ENCODE measurements at places on chromosomes 12 and 14.

GRCh38 chr12:32139064-32139421 lies 32.4 kb downstream of the BICD1 start:
- DNase-seq, result peak; percentile 50

- peak; percentile 80 for DNase-seq
Observed at GRCh38 chr14:60722357-60723115, 1.6 kb downstream of the SIX4 start.

- peak; percentile 44 for DNase-seq
Observed at GRCh38 chr12:43362910-43363694, 188.9 kb downstream of the ADAMTS20 start.

- no peak for DNase-seq
Observed at GRCh38 chr12:112480931-112481330, 62.2 kb downstream of the PTPN11 start.

DNA sequence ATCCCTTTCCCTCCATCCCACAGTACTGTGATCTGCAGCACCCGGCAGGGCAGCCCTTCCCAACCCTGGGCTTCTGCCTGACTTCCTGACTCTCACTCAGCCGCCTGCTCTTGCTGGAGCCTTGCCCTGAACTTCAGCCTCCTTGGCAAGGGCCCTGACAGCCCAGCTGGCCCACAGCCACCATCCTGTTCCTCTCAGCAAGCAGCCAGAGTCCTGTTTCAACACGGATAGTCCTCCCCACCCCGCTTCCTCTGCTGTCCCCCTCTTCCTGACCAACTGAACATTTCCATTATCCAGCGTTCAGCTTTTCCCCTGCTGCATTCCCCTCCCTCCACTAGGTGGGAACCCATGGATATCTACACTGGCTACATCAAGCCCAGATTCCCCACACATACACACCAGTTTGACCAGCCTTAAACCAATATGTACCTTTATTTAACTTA lies 74.0 kb upstream of the MDM1 start:
- peak; percentile 48 for DNase-seq

GRCh38 chr14:23654231-23654630 lies 18.1 kb downstream of the DHRS2 start:
- no peak for DNase-seq

DNA sequence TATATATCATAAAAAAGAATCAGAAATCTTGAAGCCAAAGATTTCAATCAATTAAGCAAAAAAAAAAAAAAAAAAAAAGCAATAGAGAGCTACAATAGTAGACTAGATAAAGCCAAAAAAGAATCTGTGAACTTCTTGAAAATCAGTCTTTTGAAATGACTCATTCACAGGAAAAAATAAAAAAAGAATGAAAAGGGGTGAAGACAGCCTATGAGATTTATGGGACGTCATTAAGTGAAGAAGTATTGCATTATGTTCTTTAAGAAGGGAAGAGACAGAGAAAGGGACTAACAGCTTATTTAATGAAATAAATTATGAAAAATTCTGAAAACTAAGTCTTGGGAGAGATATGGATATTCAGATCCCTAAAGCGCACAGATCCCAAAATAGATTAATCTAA lies 103.8 kb downstream of the ACSS3 start:
- no peak for DNase-seq

- no peak for DNase-seq
Observed at GRCh38 chr12:101051151-101051550, 158.9 kb downstream of the SLC5A8 start.

DNA sequence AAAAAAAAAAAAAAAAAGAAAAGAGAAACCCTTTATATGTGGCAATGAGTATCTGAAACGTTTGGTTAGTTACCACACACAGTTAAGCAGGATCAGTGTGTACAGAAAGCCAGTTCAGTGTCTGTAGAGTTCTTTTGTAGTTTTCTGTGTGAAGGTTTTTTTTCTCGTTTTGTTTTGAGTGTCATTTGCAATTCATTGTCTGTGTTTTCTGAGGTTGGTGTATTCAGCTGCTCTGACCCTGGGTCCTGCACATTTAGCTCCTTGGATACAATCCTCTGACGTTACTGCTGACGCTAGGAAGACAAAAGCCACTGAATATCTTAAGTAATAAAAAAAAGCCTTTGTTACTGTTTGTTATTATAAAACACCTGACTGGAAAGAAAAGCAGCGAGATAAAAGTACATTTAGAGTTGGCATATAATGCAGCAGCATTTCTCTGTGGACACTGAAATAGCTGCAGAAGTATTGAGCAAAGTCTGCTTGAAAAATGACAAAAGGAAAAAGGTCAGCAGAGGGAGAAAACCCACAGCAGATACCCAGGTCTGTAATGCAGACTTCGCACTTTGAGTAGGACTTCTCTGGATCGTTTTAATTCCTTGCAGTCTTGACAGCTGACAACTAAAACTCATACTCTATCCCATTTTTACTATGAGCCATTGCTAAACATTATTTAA lies 89.0 kb downstream of the POLR3B start:
- DNase-seq, result no peak

- no peak for DNase-seq
Observed at GRCh38 chr12:5581019-5581418, 149.1 kb downstream of the NTF3 start.

DNA sequence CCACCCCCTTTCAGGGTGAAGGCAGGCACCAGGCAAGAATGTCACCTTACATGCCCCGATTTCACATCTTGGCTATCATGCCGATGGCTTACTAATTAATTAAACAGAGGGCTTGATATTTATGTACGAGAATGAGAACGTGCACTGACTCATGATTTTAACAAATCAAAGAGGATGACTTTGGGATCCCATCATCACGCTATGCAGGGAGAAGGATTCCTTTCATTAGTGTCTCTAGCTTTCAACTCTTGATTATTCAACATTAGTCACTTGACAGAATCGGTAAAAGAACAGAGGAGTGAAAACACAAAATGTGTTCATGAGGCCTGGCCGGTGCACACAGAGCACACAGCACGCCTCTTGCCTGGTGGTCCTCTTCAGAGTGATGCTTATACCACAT lies 80.6 kb downstream of the PRKAB1 start:
- peak; percentile 75 for DNase-seq

GRCh38 chr12:81167694-81168093 lies 89.8 kb downstream of the ACSS3 start:
- DNase-seq, result peak; percentile 52

DNA sequence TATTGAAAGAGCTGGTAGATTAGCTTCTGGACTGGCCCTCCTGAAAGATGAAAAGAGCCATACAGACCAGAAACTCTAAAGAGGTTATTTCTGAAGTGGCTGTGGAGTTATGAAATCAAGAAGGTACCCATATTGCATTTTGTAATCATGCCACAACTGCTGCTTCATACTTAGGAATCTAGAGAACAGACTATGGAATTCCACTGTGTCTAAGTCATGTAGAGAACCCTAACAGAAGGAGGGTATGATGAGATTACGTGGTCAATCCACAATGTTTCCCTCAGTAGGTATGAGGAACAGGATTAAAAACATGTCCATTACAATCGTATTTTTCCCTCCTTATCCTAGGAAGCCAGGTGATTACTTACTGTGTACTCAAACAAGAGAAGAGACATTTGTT lies 708.8 kb downstream of the RERGL start:
- DNase-seq, result peak; percentile 78

DNA sequence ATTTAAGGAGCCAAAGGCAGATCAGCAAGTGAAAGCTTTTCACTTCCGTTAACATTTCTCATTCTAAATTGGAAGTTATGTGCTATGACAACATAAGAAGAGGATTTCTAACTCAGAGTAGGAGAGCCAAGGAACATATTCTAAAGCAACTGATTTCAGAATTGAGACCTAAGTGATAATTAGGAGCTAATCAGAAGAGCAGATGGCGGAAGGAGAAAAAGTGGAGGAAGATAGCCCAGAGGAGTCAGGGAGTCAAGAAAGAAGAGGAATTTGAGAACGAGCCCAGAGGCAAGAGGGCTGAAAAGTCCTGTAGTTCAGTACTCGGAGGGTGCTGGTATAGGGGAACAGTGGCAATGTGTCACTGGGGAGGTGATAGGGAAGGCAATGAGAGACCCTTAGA lies 162.4 kb downstream of the CNTN1 start:
- no peak for DNase-seq

- no peak for DNase-seq
Observed at GRCh38 chr12:21552635-21553328, 26.7 kb downstream of the SPX start.

- no peak for DNase-seq
Observed at GRCh38 chr14:71116568-71117122, 209.4 kb downstream of the PCNX1 start.

- DNase-seq, result no peak
Observed at GRCh38 chr14:100638211-100638855, 51.1 kb upstream of the BEGAIN start.

DNA sequence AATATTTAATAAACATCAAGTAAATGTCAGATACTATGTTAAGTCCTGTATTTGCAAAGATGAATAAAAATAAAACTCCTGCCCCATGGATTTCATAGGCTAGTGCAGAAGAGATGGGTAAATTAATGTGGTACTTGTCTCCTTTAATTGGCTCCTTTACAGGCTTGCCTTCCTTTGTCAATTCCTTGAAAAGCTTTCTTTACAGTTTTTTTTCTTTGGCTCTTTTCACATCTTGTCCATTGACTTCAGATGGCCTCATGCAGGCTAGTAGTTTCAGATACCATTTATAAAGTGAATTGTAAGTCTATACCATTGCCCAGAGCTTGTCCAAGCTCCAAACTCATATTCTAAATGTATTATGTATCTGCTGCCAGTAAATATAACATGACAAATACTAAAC lies 128.7 kb upstream of the GARIN2 start:
- DNase-seq, result no peak

GRCh38 chr14:51539571-51540037 lies 112.1 kb upstream of the FRMD6 start:
- DNase-seq, result peak; percentile 96

GRCh38 chr14:92850492-92850891 lies 56.4 kb downstream of the GOLGA5 start:
- peak; percentile 48 for DNase-seq

GRCh38 chr14:94461526-94462218 lies 9.1 kb upstream of the SERPINA11 start:
- no peak for DNase-seq

- no peak for DNase-seq
Observed at GRCh38 chr14:101113835-101114725, 210.6 kb upstream of the RTL1 start.

GRCh38 chr12:106112145-106112821 lies 26.5 kb downstream of the NUAK1 start:
- no peak for DNase-seq

GRCh38 chr14:33406766-33407165 lies 468.1 kb downstream of the NPAS3 start:
- no peak for DNase-seq

GRCh38 chr12:131126662-131127173 lies 173.0 kb downstream of the ADGRD1 start:
- no peak for DNase-seq

DNA sequence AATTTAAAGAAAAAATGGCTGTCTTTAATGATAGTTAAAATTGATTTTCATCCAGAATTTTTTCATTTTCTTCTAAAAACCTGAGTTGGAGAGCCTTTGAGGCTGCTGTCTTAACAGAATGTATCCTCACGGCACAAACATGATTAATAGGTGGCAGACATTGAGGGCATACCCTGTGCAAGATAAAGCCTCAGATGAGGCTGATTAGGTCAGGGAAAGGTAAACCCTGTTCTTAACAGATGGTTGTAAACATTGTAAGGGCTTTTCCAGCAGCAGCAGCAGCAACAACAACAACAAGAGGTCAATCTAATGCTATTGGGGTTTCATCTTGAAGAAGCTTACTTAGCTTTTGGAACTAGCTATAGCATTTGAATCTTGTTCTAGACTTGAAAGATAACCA lies 17.4 kb downstream of the GNG2 start:
- no peak for DNase-seq

DNA sequence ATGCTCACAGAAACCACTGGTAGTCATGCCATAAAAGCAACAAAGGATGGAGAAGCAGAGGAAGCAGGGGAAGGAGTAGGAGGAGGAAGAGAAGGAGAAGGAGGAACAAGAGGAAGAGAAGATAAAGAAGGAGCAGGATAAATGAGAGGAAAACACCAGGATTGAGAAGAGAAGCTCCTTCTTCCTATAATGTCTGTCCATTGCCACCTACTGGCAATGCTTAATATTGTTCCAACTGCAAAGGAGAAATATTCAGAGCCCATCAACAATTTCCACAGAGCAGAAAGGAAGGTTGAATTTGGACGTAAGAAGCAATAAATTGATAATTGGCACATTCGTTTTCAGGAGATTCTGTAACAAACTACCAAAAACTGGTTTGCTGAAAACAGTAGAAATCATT lies 898.4 kb downstream of the SLC16A7 start:
- peak; percentile 63 for DNase-seq

DNA sequence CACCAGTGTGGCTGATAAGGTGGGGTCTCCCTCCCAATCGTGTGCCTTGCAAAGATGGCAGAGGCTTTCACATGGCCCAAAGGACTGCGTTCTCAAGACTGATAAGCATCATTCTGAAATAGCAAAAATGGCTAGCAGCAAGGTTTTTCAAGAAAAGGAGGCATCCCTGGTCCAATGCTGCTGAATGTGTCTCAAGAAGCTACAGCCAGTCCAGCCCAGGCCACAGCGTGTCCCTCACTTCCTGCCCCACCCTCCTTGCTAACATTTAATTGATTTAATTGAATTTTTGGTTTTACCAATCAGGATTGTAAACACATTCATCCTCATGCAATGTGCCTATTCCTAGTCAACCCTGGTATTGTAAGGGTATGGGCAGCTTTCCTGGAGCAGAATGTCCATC lies 55.9 kb downstream of the C14orf132 start:
- no peak for DNase-seq

All from ELR (cell line).